ENCODE measurements at places on chromosomes 1 and 21.

- DNase-seq, result no peak
Observed at GRCh38 chr21:27359141-27359540, 392.3 kb upstream of the ADAMTS5 start.

DNA sequence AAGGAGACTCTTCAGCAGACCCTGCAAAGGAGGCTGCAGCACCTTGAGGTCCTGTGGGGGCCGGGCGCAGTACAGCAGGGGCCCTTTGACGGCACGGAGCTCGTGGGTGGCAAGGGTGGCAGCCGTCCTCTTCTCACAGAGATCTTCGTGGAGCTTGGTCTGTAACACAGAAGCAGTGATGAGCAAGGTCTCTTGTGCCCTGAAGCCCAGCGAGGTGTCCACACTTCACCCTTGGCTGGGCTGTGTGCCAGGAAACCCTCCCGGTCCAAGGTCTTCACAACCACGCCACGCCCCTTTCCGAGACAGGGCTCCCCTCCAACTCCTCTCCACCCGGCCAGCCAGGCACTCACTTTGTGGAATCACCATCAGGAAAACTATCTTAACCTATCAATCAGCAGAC, 11.3 kb downstream of the LRRC47 start:
- DNase-seq, result no peak

DNA sequence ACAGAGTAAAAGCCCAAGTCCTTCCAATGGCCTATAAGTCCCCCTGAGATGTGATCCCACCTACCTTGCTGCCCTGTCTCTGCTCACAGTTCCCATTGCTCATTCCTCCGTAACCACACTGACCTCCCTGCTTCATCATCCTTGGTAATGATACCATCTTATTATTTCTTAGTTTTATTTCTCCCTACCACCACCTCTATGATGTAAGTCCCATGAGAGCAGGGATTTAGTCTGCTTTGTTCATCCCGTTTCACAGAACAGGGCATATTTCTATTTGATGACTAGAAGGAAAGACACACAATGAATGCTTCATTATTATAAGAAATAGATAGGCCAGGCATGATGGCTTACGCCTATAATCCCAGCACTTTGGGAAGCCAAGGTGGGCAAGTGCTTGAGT, 22.5 kb downstream of the NIBAN1 start:
- DNase-seq, result no peak

- no peak for DNase-seq
Observed at GRCh38 chr1:84861988-84862644, 30.9 kb downstream of the LPAR3 start.

DNA sequence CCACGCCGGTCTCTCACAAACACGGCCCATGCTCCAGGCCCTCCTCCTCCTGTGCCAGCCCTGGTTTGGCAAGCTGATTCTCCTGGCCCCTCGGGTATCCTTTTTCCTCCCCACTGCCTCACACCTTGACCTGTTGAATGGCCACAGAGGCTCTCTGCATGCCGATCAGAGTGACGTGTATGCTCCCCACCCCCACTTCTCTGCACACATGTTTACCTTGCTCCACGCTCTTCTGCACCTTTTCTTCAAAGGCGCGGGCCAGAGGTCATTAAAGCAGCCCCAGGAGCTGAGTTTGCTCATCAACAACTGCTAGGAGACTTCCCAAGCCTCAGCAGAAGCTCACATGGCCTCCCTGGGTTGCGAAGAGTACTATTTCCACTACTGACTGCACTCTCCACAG, 139.3 kb upstream of the EDN2 start:
- DNase-seq, result no peak

GRCh38 chr1:40264354-40264781, 6.3 kb downstream of the ZMPSTE24 start:
- no peak for DNase-seq

GRCh38 chr1:11062965-11063401, 3.2 kb upstream of the SRM start:
- no peak for DNase-seq

GRCh38 chr1:165824269-165824643, 3.2 kb upstream of the UCK2 start:
- no peak for DNase-seq

- DNase-seq, result no peak
Observed at GRCh38 chr21:31193761-31194160, 150.3 kb downstream of the TIAM1 start.

DNA sequence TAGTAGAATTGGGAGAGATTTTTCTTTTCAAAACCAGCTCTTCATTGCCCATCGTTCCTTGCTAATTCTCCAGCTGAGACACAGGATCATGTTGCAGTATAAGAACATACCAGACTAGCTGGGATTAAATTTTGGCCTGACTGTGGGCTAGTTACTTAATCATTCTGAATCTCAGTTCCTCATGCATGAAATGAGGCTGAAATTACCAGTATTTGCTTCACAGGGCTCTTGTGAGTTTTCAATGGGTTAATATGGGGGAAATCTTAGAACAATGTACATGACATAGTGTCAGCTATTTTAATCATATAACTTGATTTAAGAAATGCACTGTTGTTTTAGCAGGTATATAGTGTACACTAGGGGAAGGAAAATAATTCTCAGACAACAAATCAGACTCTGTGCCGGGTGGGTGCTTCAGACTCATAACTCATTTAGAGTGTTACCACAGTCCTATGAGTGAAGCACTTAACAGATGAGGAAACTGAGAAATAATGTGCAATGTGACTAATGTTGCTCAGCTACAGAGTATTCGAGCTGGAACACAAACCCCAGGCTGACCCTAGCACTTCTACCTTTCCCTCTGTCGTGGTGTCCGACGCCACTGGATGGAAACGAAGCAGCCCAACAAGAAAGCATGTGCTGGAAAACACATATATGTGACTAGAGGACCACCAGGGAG, 137.6 kb upstream of the SGIP1 start:
- no peak for DNase-seq

DNA sequence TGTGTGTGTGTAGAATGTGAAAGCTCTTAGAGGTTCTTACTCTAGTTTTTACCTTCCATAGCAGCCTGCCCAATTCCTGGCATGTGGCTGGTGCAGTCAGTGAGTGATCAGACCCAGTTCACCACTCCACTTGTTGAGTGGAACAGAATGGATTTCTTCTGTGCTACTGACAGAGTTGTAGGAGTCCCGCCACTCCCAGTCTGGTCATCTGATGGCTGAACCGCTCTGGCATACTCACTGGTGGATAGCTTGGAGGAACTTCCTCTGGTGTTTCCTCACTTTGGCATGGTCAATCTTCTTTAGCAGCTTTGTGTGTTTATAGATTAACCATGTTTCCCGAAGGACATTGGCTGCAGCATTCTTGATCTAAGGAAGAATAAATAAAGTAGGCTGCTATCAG, 106.7 kb upstream of the ADAR start:
- no peak for DNase-seq

DNA sequence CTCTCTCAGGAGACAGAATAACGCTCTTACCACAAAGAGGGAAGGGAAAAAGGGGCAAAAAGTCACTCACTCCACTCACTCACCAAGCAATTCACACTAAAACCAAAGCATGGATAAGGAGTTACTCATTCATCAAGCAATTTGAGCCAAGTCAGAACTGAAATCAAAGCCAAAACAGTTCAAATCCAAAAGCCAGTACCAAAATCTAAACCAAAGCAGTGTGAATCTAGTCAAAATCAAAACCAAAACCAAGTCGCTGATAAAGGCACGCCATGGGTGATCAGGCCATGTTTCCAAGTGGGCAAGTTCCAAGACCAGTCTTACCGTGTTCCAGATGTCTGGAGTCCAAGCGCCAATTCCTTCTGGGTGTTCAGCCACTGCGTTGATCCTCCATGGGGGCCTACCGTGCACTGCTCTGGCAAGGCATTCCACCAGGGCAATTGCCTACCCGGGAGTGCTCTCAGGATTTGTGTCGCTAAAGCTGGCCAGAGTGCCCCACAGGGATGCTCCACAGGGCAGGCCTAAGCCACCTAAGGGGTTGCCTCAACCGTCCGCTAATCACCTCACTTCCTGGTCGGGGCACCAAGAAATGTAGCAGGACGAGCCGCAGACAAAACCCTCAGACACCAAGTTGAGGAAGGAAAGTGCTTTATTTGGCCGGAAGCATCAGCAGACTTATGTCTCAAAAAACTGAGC, 142.3 kb downstream of the TRIM33 start:
- DNase-seq, result no peak

DNA sequence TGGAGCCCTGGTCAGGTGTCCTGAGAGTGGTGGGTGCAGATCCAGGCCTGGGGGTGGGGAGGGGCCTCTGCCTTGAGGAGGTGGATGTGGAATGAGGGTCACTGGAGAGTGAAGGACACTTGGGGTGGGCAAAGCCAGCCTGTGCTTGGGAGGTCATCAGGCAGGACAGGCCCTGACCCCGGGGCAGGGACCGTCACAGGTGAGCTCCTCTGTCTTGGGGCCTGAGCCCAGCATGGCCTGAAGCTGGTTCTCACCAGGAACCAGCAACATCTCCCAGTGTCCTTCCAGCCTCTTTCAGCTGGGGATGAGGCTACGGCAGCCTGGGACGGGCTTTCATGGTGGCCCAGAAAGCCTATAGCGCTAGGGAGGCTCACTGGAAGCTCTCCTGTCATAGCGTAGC, 831 bp upstream of the KRTAP10-2 start:
- DNase-seq, result no peak

- no peak for DNase-seq
Observed at GRCh38 chr1:48878191-48878940, 101.7 kb upstream of the BEND5 start.

- no peak for DNase-seq
Observed at GRCh38 chr1:219430419-219430818, 182.5 kb downstream of the ZC3H11B start.

DNA sequence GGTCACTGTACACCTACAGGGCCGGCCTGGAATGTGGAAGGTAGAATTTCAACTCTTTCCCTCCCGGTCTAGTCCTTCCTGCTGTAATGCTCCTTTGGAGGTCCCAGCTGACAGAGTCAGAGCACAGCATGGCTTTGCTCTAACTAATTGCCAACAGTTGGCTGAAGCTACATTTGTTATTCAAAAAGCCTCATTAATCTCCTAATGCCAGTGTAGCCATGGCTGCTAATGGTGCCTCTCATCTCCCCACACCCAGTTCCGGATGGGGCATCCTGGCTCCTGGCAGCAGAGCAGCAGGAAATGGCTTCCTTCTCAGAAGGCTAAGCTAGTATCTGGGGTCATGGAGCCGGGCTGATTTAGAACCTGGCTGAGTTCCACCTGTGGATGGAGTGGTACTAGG, 18.7 kb upstream of the CAMK1G start:
- DNase-seq, result no peak

DNA sequence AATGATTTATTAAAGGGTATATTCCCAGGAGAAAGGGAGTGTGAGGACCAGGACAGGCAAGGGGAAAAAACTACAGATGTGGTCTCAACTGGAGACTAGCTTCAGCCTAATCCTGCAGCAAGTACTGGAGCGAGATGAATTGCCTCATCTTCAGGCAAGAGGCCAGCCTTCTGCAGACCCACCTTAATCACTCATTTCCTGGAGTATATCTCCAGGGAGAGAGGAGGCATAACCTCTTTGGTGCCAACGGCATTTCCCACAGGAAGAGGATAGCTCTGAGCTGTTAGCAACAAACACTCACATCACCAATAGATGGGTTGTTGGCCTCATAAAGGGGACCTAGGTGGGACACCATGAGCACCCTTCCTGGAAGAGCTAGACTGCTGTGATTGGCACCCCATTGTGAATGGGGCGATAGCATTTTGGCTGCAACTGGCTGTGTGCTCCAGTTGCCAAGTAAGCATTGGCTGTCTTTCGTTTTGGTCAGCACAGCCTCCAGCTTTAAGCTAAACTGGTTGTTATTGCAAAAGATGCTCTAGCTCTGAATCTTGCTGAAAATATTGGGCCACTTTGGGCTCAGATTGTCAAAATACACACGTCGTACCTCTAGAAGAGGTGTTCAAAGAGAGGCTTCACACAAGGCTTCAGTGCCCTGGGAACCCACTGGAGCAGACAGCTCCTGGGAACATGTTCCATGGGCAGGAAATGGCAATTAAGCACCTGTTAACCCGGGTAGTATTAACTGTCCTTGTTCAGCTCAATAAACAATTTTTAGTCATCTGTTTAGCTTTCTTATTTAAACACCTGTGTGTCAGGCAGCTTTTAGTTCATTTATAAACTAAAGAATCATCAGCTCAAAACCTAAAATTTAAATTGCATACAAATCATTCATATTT, 314.8 kb upstream of the C1orf87 start:
- DNase-seq, result no peak

DNA sequence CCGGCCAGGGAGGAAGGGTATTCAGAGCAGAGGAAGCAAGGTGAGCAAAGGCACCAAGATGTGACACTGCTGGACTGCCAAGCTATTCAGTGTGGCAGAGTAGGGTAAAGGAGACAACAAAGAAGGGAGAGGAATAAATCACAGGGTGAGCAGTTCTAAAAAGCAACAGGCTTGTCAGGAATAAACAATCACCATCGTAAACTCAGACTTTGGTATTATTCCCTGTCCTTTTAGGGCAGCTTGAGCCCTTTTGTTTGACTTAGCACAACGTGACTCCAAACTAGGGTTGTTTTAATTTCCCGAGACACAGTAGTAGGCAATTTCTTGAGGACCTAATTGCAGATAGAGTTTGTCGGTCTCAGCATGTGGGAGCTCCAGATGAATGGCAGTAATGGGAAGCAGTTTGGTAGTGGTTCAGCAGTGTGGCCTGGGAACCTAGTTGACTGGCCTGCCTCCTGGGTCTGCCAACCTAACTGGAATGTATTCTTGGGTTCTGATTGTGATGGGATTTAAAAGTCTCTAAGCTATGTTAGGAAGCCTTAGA, 4.3 kb downstream of the CR1L start:
- DNase-seq, result no peak

GRCh38 chr1:220918285-220918951, 39.2 kb downstream of the HLX start:
- no peak for DNase-seq

DNA sequence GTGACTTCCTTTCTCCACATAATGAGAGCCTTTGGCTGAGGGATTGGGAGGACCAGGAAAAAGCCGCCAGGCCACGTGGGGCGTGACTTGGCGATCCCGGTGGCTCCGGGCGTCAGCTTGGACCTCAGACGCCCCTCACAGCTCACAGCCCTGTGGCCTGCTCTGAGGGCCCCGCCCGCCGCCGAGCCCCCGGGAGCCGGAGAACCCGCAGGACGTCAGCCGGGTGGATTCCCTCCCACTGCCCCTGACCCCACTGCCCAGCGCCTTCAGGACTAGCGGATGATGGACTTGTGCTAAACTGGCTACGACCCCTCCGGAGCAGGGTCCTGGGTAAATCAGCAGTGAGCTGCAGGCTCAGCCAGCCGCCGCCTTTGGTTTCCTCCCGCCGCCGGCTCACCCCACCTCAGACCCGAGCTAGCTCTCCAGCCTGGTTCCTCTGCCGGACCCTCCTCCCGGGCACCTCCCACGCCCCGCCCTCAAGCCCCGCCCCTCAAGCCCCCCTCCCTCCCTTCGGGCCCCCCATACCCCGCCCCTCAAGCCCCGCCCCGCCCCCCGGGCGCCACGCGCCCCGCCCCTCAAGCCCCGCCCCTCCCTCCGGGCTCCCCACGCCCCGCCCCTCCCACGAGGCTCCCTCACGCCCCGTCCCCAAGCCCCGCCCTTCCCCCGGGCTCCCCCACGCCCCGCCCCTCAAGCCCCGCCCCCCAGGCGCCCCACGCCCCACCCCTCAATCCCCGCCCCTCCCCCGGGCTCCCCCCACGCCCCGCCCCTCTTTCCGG, 10.0 kb upstream of the FAAP20 start:
- no peak for DNase-seq

GRCh38 chr1:150558303-150558704, 9.1 kb downstream of the ADAMTSL4 start:
- DNase-seq, result no peak

GRCh38 chr1:99634971-99635624, 10.8 kb upstream of the PALMD start:
- no peak for DNase-seq

GRCh38 chr1:10508511-10508951, 33.8 kb downstream of the PEX14 start:
- DNase-seq, result no peak
